ENCODE measurements at places on chromosomes 16 and 17.

DNA sequence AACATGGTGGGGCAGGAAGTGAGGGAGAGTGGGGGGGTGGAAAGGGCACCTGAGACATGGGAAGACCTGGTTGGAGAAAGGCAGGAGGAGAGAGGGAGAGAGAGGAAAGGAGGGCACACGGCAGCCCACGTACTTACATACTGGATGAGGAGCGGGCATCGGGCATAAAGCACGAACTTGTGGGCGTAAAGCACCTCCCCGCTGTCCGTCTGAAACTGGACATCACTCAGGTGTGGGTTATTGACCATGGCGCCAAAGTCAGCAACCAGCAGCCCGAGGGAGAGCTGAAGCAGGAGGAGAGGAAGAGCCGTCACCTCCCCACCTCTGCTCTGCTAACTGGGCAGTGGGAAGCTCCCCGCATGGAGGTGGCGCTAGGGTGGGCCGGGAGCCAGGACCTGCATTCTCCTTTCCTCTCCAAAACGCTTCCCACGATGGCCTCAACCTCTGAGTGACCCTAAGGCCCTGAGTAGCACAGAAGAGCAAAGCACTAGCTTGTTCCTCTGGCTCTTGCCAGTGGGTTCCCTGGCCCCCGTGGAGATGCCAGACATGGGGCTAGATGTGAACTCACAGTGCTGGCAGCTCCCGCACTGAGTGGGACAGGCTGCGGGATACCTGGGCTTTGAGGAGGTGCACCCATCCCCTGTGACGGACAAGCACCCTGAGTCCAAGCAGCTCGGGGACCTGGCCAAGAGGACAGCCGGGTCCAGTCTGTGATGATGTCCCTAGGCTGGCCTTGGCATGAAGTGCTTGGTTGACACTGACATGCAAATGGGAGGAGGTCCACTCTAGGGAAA lies 16.9 kb downstream of the SLX4 start:
- no peak for DNase-seq

GRCh38 chr16:57475711-57476339 lies 10.5 kb downstream of the DOK4 start:
- peak; percentile 16 for DNase-seq

DNA sequence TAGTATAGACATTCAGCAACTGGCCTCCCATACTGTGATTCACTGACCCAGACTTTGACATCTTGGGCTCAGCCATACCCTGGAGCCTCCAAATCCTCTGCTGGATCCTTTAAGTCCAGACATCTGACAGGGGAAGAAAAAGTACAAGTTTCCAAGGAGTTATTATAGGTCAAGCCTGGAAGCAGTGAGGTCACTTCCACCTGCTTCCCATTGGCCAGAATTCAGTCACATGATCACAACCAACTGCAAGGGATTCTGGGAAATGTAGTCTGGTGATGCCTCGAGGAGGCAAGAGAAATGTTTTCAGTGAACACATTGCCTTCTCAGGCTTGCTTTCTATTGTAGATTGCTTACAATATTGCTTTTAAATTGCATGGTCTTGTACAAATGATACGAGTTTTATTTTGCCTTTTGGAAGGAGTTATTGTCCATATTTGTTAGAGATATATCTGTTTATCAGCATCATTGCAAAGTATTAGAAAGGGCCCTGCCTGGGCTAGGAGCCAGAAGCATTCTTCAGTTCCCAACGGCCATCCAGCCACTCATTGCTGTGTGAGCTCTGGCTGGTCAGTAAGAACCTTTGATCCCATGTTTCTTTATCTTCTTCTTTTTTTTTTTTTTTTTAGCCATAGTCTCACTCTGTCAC lies 696.9 kb downstream of the WWOX start:
- DNase-seq: no peak

DNA sequence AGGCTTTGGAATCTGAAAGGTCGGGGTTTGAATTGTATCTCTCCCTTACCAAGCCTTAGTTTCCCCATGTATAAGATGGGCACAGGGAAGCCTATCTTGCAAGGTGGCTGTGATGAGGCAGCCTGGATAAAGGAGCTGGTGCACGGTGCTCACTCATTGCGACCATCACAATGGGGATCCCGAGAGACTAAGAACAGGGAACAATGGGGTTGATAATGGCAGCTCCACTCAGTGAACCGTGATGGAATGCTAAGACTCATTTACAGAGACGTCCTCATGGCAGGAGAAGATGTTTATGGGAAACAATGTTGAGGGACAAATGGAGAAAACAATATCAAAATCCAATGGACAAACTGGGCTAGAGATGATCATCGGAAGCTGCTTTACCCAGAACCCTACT lies 81.8 kb downstream of the SPACA3 start:
- no peak for DNase-seq

DNA sequence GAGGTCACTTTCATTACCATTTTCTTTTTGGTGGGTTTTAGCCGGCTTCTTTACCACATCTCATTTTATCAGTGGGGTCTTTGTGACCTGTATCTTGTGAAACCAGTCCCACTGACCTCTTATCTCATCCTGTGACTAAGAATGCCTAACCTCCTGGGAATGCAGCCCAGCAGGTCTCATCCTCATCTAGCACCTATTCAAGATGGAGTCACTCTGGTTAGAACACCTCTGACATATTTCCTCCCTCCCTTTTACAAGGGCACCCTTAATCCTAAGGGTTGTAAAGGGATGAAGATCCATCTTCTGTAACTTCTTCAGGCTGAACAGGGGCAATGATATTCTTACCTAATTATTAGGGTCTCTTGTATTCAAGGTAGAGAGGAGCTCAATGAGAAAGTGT lies 107.9 kb upstream of the HAS3 start:
- no peak for DNase-seq

GRCh38 chr16:73480381-73480780 lies 432.5 kb upstream of the ZFHX3 start:
- DNase-seq: no peak

GRCh38 chr17:64131606-64132270 lies 1.8 kb upstream of the ERN1 start:
- DNase-seq: no peak

DNA sequence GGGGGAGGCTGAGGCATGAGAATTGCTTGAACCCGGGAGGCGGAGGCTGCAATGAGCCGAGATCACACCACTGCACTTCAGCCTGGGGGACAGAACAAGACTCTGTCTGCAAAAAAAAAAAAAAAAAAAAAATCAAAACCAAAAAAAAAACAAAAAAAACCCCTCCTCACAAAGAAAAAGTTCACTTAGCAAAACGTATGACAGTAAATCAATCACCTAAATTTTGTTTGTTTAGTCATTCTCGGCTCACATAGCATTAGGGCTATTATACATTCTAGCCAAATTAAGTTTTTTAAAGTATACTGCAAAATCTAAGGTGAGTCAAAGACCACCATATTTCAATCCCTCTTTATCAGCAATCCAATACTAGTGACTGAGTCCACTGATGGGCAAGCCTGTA lies 5.7 kb downstream of the ZNF652 start:
- DNase-seq: no peak

DNA sequence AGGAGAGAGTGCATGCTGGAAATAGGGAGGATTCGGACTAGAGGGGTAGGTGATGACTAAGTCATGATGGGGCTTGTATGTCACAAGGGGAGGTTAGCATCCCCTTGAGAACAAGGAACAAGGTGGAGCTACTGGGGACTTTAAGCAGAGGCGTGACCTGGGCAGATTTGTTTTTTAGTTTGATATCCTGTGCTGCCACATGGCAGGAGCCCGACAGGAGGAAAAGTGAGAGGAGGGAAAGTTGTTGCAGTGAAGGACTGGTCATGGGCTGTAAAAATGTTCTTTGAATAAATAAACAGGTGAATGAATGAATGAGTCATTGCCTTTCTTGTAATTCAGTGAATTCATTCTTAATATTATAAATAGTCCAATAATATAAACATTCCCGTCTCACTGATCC lies 365.1 kb upstream of the CDH5 start:
- DNase-seq: no peak

- no peak for DNase-seq
These were observed 6.7 kb downstream of the CACNG3 start for GRCh38 chr16:24262816-24263215.

DNA sequence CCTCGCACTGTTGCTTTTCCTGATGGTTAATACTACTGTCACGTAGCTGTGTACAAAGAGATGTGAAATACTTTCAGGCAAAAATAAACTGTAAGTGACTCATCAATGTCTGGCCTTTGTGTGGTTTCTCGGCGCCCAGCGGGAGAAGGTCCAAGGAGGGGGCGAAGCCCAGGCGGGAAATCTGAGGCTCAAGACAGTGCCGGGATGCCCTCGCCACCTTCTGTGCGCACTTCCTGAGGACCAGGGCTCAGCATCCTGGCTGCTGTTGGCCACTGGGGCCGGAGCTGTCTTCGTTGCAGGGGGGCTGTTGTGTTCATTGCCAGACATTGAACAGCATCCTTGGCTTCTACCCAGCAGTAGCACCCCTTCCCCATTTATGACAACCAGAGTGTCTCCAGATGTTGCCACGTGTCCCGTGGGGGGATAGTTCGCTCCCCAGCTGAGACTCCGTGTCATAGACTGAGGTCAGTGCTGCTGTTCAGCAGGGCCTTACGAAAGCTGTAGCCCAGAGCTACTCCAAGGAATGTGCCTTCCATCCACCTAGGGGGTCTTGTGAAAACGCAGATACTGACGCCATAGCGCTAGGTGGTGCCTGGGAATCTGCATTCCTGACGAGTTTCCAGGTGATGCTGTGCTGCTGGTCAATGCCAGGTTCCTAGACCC lies 67.3 kb upstream of the PLCG2 start:
- DNase-seq: no peak

GRCh38 chr16:85528528-85529387 lies 84.4 kb upstream of the GSE1 start:
- no peak for DNase-seq

DNA sequence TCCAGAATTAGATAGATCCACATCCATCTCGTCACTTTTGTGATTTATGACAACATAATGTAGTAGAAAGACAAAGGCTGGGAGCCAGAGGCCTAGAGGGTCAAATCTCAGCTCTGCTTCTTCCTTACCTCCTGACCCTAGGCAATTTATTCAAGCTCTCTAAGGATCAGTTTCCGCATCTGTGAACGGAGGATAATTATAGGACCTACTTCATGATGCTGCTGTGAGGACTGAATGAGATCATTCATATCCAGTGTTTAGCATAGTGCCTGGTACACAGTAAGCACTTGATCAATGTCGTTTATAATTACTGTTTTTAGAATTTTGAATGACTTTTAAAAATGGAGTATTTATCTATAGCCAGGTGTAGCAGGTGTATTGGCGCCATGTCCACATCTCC lies 128.4 kb downstream of the SHISA9 start:
- DNase-seq: no peak

DNA sequence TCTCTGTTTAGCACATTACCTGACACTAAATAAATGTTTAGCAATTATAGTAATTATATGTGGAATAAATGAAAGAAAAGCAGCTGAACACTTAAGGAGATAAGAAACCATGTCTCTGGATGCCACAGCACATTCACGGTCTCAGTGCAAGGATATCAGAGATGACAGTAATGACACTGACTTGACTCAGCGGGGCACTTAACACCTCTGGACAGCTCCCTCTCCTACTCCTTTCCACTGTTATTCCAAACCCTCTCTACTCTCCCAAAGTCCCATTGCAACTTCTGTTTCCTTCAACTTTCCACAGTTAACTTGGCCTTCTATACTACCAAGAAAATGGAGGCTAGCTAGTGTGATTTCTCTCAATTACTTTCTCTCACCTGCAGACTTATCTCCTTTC lies 93.0 kb upstream of the CORO6 start:
- DNase-seq: no peak

- DNase-seq: no peak
These were observed 111.0 kb upstream of the CHMP6 start for GRCh38 chr17:80880648-80880985.

- no peak for DNase-seq
These were observed 53.4 kb downstream of the PITPNM3 start for GRCh38 chr17:6502871-6503509.

DNA sequence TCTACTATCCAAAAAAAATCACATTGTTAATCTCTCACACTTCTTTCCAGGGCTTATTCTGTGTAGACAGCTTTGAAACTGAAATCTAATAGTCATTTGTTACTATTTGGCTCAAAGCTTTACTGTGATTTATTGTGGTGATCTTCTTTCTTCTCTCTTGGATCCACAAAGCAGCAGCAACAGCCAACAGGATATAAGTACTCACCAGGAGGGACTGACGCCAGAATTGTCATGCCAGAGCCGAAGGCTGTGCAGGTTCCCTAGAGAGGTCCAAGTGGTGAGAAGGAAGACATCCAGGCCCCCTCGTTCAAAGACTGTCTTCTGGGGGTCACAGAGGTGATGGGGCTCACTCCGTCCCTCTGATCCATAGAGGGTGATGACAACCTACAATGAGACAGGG lies 33.3 kb downstream of the PKD1L3 start:
- DNase-seq: no peak

DNA sequence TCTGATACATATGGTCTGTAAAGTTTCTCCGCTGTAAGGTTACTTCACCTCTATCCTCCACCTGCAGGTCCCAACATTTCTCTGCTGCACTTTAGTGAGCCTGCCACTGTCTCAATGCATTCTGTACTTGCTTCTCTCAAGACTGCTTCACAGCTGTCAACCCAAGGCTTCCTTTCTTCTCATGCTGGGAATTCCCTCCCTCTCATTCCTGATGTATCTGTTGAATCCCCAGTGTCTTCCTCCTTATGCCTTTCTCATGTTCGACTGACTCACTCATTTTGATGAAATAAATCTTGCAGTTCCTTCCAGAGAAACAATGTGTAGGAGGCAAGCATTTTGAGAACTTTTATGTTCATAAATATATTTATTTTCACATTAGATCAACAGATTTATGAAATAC lies 288.3 kb downstream of the CNTNAP4 start:
- no peak for DNase-seq

- DNase-seq: no peak
These were observed 154.3 kb downstream of the KATNIP start for GRCh38 chr16:27704252-27704651.

- DNase-seq: no peak
These were observed 103.6 kb downstream of the LITAF start for GRCh38 chr16:11482946-11483748.

- DNase-seq: peak; percentile 83
These were observed at the start of gene NLRC5 for GRCh38 chr16:56988948-56989945. NLRC5 (plus strand) TSS chr16:56989557; CDS start chr16:57020713, 31,156 bp downstream.

GRCh38 chr16:88306411-88306810 lies 76.3 kb upstream of the ZNF469 start:
- DNase-seq: no peak

DNA sequence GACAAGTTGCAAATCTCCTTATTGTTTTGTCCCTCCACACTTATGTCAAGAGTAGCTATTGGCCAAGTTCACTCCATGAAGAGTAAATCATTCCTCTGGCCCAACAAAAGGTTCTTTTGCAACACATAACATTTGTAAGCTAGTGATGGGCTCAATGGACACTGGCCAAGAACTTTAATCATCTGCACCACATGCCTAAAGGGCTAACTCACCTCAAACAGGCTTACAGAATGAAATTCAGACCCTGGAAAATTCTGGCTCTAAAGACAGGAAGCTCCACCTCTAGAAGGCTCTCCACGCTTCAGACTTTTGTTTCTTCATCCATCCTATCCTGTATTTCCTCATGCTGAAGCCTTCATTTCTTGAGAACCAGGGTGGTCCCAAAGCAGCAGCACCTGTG lies 10.9 kb upstream of the ANKFN1 start:
- no peak for DNase-seq

- DNase-seq: no peak
These were observed 83.6 kb downstream of the ABR start for GRCh38 chr17:1096215-1096614.
